Prostate gland (tissue), 2 donors: ENCODE measurements at places on chromosomes 11 and 22.

DNA sequence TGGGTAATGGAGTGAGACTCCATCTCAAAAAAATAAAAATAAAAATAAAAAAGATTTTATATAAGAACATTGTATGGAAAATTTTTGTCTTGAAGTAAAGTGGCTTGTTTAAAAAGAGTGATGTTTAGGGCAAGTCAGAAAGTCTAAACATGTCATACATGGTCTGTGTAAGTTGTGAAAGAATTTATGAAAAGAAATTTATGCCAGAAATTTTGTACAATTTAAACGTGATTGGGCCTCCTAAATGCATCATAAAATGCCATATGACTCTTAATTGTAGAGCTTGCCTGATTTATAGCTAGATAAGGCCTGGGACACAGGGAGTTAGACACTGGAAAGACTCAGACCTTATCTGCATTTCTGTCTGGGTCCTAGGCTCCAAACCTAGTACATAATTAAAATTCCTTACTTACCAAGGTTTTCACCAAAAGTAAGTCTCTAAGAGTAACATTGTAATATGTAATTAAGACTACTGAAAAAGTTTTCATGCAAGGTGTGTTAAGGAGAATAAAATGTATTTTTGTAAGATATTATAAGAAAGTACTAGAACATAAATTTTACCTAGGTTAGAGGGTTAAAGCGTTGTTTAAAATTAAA, 110.5 kb downstream of the AASDHPPT start:
- no peak for DNase-seq

DNA sequence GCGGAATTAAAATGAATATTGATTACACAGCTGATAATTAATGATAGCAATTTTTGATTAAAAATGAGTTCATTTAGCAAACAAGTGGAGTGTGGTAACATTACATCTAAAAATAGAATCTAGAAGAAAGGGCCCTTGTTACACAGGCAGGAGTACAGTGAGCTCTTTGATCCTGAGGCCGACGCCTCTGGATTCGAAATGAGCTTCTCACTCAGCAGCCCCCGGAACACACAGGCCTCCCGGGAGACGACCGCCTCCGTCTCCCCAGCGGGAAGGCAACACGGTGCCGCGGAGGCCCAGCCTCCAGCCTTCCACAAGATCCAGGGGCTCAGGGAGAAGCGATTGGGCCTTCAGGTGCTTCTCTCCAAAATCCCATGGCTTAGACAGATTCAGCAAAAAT, 379.1 kb downstream of the BRD1 start:
- no peak for DNase-seq

DNA sequence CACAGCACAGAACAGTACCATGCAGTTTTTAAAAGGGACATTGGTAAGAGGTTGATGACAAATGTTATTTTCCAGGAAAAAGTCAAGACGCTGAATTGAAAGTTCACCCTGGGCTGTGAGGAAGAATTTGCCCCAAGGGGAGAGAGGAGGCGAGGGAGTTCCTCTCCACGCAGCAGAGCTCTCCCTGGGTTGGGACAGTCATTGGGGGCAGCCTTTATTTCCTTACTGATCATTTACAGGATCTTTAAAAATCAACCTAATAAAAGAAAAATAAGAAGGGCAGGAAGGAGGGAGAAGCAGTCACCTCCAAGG, 49.9 kb upstream of the WNT7B start:
- DNase-seq = no peak

GRCh38 chr11:125593114-125593820, 615 bp downstream of the STT3A start:
- peak; percentile 11 for DNase-seq

GRCh38 chr11:2575591-2576051, 124.2 kb downstream of the KCNQ1OT1 start:
- no peak for DNase-seq

DNA sequence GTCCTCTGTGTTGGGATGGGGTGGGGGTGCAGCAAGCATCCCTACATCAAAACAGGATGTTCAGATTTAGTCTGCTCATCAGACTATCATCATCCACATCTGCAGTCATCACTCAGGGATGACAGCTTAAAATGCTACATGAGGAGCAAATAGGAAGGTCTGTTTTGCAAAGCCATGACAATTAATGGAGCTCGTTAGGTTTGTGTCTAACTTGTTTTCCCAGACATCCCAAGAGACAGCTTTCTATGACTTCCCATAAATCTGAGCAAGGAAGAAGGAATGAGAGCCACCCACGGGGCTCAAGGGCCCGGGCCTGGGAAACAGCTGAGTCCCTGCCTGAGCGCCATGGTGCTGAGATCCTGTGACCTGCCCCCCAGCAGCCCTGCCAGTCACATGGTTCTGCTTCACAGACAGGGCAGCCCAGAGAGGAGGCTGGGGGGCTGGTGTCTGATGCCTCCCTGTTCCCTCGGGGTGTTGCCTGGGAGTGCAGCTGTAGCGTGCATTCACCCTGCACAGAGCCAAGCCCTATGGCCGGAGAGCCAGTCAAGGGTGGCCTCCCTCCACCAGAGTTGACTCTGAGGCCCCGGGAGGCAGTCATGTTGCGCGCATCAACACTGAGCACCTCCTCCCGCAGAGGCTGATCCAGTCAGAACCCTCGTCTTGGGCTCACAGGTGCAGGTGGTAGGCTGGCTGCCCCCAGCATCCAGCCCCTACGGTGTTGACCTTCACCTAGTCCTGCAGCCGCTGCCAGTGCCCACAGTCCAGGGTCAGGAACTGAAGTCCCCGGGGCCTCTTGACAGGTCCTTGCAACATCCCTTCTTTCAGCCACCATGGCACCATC, 12.1 kb downstream of the DERL3 start:
- no peak for DNase-seq

GRCh38 chr11:93821617-93822016, 28.8 kb downstream of the VSTM5 start:
- DNase-seq = no peak

GRCh38 chr11:107017104-107017432, 1.2 kb downstream of the GUCY1A2 start:
- no peak for DNase-seq

GRCh38 chr22:27084130-27084529, 426.7 kb downstream of the MIAT start:
- DNase-seq = no peak

- no peak for DNase-seq
Observed at GRCh38 chr22:49150801-49151221, 676.9 kb downstream of the BRD1 start.

DNA sequence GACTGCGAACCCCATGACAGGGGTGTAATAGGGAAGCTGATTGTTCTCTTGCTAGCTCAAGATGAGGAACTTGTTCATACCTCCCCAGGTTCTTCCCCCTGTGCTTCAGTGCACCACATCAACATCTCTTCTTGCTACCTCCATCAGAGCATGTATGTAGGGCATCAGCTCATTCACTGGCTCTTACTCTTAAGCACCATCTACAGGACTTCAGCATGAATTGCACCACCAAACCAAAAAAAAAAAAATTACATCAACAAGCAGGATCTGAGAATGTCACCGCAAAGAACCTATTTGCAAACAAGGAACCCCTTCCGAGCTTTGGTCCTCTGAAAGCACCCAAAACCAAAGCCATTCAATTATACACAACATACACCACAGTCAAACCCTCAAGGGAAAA, 2226.5 kb upstream of the RAG2 start:
- no peak for DNase-seq

DNA sequence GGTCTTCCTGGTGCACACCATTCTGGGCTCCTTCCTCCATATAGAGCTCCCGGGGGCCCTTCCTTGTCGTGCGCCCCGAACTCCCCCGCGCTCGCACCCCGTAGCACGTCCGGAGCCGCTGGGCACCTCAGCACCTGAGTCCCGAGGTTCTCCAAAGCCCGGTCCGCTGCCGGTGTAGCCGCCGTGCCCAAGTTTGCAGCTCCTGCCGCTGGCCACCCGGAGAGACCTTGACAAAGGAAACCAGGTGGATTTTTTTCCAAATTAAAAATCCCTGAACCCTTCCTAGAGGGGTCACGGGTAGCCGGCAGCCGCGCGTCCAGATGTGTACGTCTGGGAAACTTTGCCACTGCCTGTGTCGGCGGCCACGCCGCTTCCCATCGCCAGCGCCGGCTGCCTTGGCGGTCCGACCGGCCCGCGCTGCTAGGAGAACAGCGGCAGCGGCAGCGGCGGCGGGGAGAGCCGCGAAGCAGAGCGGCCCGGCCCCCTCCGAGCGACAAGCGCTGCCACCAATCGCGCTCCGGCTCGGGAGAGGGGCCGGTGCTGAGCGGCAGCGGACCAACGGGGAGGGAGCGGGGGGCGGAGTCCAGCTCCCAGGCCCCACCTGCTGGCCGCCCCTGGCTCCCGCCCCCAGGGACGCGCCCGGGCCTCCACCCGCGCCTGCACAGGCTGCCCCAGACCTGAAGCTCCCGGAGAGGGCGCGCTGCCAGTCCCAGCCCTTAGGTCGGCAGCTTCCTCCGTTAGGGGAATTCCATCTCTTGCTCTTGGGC, at the start of gene GALNT18:
TSS of gene GALNT18 (minus strand) at position 433 of the 767 bp plus-strand sequence.
- DNase-seq = peak; percentile 95

DNA sequence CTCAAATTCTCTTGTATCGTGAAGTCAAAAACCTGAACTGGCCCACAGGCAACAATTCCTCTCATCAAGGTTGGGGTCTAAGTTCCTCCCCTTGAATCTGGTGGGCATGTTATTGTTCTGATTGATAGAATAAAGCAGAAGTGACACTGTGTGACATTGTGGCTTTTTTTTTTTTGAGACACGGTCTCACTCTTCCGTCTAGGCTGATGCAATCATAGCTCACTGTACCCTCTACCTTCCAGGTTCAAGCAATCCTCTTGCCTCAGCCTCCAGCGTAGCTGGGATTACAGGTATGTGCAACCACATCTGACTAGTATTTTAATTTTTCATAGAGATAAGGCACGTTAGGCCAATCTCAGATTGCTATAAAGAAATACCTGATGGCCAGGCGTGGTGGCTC, 8.9 kb upstream of the PELI3 start:
- DNase-seq = no peak

- no peak for DNase-seq
Observed at GRCh38 chr22:25554238-25554671, 10.2 kb upstream of the GRK3 start.

GRCh38 chr11:59222464-59223060, 9.8 kb upstream of the MPEG1 start:
- no peak for DNase-seq

DNA sequence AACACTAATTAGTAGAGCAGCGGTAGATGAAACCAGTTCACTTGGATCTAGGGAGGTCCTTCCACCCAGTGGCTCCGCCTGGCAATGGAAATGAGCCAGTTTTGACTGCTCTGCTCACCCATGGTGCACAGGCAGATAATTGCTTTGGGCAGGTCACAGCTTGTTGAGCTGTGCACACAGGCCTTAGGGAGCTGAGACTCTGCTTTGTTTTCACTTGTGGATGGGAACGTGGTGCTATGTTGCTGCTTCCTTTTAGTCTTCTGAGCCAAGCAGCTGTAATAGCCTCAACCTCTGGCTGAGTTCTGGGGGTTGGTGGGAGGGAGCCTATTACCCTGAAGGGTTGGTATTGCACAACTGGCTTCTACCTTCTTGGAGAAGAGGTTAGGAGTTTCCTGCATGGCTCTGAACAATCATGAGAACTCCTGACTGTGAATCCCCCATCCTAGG, 262.3 kb upstream of the MTNR1B start:
- DNase-seq = peak; percentile 74

DNA sequence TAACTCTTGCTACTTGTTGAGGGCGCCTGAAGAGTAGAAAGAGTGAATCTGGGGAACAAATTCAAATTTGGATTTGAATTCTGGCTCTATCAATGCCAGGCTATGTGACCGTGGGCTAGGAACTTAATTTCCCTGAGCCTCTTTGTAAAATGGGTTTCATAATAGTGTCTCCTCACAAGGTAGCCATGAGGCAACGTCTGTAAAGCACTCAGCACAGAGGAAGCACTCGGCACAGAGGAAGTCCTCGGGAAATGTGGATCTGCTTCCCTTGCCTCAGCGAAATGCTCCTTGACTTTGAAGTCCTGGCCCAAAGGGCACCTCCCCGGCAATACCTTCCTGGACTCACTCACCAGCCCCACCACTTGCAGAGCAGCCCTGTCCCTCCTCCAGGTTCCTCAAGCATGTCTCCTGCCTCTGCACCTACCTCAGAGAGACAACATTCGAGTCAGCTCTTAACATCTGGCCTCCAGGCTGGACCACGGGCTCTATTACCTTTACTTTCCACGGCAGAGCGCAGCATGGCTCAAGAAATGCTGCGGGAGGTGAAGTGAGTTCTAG, 17.7 kb downstream of the CD6 start:
- DNase-seq = no peak
